ENCODE measurements at places on chromosomes 2 and 18.

DNA sequence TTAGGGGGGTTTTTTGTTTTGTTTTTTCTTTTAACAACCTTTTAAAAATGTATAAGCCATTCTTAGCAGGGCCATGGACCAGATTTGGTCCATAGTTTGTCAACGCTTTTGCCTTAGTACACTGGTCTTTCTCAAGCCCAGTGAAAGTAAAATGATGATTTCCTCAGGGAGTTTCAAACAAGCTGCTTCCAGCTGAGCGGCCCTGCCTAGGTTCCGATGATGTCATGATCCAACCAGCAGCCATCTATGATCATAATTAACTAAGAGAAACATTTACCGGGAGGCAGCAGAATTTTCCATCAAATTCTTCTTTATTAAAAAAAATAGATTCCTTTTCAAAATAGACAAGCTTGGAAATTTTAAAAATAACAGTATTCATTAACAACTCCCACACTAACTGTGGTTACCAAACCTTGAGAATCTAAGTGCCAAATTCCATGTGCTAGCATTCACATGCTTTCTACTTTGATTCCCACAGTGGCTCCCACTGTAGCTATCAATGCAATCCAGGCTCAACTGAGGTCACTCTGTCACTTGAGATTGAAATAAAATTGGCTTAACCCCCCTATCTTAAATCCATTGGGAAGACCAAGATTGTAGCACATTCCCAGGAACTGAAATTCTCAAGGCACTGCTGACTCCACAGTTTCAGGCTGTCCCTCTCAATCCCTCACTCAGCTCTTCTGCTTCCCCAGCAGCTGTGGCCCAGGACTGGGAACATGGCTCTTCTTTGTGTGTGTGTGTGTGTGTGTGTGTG lies 148.9 kb downstream of the RNF152 start:
- DNase-seq = peak; percentile 42

DNA sequence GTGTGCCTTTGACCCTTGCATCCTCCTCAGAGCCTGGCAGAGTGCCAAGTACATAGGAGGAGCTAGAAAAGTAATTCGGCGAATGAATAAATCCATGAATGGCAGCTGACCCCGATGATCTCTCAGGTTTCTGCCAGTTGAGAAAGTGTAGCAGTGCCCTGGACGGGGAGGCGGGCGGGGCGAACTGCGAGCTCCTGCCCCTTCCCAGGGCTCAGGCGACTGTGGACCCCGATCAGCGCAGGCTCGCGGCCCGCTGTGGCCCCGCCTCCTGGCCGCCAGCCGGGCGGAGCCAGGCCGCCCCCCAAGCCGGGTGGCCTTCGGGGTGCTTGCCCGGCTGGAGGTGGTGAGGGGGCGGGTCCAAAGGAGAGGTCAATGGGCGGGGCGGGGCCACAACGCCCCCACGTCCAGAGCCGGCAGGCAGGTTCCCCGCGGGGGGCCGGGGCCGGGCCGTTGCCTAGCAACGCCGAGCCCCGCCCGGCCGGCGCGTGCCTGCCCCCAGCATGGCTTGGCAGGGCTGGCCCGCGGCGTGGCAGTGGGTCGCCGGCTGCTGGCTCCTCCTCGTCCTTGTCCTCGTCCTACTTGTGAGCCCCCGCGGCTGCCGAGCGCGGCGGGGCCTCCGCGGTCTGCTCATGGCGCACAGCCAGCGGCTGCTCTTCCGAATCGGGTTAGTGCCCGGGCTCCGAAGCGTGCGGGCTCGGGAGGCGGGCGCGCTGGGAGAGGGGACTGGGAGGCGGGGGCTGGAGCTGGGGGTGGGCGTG lies 30.6 kb upstream of the TMBIM1 start:
- peak; percentile 83 for DNase-seq

DNA sequence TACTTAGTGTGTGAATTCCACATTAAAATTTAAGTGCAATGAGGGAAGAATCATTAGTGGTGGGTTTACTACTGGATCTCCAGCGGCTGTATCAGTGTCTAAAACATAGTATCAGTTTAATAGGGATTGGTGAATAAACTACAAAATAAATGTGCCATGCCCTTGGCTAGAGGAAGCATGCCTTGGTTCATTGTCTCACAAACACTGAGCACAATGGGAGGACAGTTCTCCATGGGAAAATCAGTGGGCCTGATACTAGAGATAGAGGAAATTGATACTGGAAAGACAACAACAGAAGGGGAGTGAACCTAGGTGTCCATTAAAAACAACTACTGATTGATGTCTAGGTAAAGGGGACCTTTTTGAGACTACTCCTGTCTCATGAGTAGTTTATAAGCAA lies 971.6 kb downstream of the SUCLG1 start:
- DNase-seq = no peak

DNA sequence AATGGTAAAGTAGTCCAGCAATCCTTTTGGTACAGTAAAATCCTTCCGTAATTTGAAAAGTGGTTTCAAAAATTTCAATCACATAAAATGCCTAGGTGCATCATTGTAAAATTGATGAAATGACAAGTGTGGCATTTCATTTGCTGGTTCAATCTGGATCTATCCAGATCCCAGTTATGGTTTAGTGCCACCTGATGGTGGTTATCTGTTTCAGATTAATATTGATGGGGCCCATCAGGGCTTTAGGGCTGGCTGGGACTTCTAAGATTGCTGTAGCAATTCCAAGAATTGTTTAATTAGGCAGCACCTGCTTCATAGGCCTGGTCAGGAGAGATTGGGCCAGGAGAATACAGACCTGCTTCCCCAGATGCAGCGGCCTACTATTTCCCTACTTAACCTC lies 55.5 kb upstream of the PIK3C3 start:
- no peak for DNase-seq

DNA sequence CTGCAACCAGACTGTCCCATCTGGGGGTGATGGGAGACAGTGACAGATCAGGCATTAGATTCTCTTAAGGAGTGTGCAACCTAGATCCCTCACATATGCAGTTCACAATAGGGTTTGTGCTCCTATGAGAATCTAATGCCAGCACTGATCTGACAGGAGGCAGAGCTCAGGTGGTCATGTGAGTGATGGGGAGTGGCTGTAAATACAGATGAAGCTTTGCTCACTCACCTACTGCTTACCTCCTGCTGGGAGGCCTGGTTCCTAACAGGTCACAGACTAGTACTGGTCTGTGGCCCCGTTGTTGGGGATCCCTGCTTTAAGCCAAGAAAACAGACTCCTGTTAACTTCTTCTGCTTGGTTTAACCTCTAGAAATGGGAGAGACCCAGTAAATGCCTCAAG lies 3.2 kb downstream of the CYP27A1 start:
- no peak for DNase-seq

DNA sequence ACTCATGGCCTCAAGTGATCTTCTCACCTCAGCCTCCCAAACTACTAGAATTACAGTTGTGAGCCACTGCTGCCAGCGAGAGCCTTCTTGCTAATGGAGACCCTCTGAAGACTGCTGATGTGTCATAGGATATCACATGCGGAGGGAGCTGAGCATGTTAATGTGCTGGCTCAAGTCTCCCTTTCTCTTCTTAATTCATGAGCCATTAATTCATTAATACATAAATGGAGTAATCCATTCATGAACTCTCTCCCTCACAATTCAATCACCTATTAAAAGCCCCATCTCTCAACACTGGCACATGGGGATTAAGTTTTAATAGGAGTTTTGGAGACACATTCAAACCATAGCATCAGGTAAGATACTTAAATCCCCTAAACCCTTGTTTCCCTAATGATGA lies 54.8 kb downstream of the SYT4 start:
- DNase-seq = no peak

DNA sequence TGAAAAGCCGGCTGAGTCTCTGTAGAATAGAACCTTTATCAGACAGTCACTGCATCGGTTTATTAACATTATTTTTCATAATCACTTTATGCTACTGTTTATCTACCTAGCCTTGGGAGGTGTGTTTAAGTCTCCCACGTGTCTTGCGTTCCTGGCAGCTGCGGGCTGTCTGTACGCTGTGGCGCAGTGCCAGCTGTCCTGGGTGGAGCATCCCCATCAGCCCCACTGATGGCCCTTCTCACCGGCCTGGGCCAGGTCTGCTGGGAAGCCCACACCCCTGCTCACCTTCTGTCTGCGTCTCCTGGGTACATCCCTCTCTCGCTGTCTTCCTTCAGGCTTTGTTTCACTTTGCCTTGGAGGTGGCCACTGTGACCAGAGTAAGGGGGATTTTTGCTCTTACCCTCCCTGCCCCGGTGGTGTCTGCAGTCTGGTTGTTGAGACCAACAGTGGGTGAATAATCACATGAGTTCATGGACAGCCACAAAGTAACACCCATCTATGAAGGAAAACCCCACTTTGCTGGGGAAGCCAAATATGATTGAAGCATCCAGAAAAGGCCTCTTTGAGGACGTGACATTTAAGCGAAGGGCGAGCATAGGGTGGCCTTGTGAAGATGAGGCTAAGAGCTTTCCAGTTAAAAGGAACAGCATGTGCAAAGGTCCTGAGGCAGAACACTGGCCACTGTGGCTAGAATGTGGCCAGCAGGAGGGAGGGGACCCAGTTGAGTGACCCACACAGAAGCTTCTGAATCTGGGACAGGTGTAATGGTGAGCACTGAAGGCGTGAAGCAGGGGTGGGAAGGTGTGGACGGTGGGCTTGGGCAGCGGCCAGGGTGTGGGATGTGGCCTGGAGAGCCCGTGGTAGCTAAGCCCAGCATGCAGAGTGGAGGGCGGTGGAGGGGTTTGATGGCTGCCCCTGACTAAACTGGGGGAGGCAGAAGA lies 41.7 kb downstream of the RAMP1 start:
- no peak for DNase-seq

- DNase-seq = no peak
Measured at GRCh38 chr2:31606509-31606908, 25.8 kb upstream of the SRD5A2 start.

DNA sequence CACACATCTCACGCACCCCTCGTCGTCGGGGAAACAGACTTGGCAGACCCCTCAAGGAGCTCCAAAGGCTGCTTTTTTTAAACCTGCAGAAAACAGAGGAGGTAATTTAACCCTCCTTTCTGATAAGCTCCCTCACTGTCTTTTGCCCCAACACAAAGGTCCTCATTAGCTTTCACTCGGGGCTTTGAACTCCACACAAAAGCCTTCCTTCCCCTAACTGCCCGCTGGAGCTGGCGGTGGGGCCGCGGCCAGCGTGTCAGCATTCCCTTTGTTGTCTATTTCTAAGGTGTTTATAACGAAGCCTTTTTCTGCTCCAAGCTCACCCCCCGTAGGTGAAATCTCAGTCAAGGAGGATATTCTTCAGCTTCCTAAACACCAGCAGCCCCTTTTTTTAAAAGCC lies 43.5 kb upstream of the ID2 start:
- no peak for DNase-seq

GRCh38 chr2:174343623-174344455 lies 9.1 kb downstream of the SP9 start:
- DNase-seq = peak; percentile 18

DNA sequence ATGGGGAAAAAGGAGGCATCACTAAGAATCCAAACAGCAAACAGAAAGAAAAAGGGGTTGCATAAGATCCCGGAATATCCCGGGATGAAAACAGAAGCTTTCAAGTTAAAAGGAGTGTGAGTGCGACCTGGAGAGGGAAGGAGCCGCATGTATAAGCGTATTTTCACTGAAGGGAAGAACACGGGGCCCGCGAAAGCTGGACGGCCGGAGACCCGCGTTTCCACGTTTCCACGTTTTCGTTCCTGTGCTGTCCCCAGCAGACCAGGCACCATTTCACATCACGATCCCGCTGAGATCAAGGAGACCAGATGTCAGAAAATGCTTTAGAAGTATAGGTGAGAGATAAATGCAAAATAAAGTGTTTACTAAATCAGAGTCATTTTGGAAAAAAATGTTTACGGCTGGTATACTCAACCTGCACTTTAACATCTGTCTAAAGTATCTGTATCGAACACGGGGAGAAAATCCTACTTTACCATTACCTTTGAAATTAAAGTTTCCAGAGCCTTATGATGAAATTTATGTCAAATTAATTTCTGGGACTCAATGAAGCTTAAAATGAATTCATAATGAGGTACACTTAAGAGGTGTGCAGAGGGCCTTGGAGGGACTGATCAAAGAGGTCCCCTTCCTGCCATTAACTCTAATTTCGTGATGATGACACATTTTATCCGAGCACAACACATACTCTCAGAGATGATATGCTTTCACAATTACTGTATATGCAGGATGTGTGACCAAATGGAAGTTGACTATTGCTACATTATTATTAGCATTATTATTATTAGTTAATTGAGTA lies 71.0 kb upstream of the SALL3 start:
- no peak for DNase-seq

GRCh38 chr2:236946871-236947270 lies 138.8 kb upstream of the COPS8 start:
- no peak for DNase-seq

DNA sequence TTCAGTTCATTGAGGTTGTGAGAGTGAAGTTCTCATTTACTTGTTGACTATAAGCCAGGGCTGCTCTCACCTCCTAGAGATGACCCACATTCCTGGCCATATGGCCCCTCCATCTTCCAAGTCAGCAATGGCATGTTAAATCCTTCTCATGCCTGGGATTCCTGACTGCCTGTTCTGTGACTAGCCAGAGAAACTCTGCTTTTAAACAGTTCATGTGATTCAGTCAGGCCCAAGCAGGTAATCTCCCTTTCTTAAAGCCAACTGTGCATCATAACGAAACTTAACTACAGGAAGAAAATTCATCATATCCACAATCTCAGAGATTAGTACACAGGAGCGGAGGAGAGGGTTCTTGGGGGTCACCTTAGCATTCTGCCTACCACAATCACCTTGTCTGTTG lies 11.5 kb downstream of the DPP4 start:
- no peak for DNase-seq

Data from astrocyte of the hippocampus (primary cell).